Anterior cingulate cortex (tissue), 58 donors: ENCODE measurements at places on chromosomes 6 and 20.

DNA sequence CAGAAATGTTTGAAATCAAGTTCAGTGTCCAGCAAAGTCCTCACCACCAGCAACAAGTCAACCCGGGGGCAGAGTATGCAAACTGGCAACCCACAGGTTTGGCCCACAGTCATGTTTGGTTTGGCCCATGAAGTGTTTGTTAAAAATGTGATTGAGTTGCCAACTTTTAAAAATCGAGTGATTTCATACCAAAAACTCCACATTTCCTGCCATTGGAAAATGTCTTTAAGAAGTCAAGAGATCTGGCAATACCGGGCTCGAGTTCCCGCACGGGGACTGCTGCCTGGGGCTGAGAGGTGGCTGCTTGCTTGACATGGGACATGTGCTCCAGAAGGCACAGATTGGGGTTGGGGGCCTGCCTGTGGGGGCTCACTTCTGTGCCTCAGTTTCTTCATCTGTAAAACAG, 36.1 kb downstream of the PREX1 start:
- DNase-seq = no peak

GRCh38 chr6:89008001-89008814, 44.8 kb upstream of the RNGTT start:
- DNase-seq = no peak

- DNase-seq = no peak
Measured at GRCh38 chr6:159853754-159854153, 37.0 kb upstream of the MAS1 start.

GRCh38 chr6:10138917-10139316, 276.0 kb downstream of the TFAP2A start:
- no peak for DNase-seq

GRCh38 chr20:24533449-24533848, 64.0 kb downstream of the SYNDIG1 start:
- no peak for DNase-seq

DNA sequence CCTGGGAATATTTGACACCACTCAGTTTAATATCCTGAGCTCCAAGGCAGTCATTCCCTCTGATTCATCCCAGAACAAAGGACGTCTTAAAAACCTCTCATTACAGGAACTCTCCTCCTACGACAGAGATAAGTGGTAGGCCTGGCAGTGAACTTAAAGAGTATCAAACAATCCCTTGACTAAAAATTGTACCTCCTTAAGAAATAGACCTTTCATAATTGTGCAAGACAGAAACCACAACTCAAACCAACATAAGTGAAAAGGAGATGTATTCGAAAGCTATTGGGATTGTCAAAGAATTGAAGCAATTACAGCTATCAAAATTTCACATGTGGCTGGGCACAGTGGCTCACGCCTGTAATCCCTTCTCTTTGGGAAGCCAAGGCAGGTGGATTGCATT, 19.1 kb upstream of the BNIP5 start:
- no peak for DNase-seq

- DNase-seq = no peak
Measured at GRCh38 chr20:19812056-19812455, 54.0 kb downstream of the RIN2 start.

- no peak for DNase-seq
Measured at GRCh38 chr20:47139934-47140535, 216.5 kb downstream of the ZMYND8 start.

- no peak for DNase-seq
Measured at GRCh38 chr6:70079241-70079640, 212.9 kb downstream of the COL19A1 start.

DNA sequence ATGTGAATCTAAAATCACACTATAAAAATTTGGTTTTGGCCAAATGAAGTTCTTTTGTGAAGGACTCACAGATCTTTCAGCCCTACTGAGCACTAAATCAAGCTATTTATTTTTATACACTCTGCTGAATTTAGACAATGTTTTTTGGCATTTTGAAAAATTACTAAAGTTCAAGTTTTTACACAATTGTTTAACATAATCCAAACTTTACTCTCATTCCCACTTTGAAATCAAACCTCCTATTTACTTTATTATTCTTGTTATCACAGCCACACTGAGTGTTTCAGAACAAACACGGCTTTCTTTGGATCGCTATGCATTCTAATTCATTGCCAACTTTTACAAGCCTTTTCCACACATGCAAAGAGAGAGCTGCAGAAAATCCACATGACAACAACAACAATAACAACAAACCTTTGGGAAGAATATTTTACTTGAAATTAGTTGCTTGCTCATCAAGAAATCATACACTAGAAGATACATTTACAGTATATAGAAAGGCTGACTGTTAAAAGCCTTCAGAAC, 49.1 kb upstream of the TMEM30A start:
- DNase-seq = no peak

DNA sequence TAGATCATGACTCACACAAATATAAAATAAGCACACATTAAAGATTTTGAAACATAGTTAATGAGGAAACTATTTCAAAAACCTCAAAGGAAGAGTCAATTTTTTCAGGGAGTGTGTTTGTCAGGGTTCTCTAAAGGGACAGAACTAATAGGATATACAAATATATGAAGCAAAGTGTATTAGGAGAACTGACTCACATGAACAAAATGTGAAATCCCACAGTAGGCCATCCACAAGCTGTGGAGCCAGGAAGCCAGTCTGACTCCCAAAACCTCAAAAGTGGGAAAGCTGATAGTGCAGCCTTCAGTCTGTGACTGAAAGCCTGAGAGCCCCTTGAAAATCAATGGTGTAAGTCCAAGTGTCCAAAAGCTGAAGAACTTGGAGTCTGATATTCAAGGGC, 898.0 kb upstream of the EYS start:
- no peak for DNase-seq
